ENCODE measurements at places on chromosomes 1 and 21.

- no peak for DNase-seq
Measured at GRCh38 chr1:212254853-212255363, 30.3 kb upstream of the PPP2R5A start.

DNA sequence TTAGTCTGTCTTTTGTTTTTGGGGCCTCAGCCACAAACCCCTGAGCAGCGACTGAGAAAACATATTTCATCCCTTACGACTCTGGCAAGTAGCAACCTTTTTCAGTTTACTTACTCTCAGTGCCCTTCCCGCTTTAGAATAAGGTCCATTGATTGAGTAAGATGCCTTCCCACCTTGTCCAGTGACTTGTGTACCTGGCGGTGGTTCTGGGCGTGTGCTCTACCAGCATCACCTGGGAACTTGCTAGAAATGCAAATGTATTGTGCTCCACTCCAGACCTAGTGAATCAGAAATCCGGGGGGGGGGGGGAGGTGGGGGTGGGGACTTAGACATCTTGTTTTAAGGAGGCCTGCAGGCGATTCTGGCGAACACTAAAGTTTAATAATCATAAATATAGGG, 72.1 kb downstream of the S1PR1 start:
- DNase-seq: no peak

DNA sequence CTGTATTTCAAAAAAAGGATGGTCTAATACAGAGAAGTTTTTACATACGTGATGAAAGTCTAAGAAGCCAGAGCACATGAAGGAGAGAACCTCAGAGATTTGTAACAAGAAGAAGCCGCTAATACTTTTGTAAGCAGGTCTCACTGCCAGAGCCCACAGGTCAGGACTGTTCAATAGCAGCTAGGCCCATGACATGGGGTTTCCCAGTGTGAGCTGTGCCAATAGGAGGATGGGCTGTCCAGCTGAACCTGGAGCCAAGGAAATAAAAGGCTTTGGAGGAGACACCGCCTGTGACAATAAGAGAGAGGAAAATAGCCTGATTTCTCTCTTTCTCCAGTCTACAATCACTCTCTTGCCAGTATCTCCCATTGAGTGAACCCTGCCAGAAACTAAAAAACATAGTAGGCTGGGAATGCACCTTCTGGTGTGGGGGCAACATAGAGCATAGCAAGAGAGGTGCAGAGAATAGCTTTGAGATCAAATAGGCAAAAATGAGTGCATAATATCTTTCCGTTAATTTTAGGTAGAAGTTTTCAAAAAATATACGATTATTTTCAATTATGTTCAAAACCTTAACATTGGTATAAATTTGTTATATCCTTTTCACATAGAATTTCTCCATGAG, 360.3 kb downstream of the NEGR1 start:
- DNase-seq: no peak

DNA sequence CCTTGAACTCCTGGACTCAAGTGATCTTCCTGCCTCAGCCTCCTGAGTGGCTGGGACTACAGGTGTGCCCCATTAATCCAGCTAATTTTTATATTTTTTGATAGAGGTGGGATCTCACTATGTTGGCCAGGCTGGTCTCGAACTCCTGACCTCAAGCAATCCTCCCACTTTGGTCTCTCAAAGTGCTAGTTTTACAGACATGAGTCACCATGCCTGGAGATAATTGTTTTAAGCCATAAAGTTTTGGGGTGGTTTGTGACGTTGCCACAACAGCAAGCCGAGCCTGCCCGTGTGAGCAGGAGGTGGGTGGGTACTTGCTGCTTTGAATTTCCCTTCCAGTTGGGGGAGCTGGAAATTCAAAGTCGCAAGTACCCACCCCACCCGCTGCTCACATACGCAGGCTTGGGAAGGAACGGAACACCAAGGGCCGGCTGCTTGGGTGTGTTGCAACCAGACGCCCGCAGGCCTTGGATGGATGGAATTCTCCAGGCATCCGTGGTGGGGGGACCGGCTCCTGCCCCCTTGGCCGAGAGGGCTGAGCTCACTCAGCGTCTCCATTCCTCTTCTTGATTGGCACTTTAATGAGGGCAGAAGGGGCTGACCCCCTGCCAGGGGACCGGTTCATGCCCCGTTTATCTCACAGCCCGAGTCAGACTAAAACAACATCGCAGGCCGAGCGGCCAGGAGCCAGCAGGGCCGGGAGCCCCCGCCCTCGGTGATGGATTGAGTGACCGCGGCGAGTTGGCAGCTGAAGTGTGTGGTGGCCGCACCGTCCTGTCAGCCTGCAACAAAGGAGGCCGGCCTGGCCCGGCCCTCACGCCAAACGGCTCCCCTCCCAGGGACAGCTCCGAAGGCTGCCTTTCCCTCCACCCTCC, 78.1 kb downstream of the DHRS3 start:
- DNase-seq: peak; percentile 94

DNA sequence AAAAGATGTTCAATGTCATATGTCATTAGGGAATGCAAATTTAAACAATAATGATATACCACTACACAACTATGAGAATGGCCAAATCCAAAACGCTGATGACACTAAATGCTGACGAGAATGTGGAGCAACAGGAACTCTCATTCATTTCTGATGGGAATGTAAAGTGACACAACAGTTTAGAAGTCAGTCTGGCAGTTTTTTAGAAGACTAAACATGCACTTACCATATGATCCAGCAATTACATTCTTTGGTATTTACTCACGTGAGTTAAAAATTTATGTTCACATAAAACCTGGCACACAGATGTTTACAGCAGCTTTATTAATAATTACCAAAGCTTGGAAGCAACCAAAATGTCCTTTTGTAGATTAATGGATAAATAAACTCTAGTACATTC, 110.4 kb upstream of the C1orf21 start:
- DNase-seq: peak; percentile 40

Measured in EL (cell line).